ENCODE measurements at places on chromosomes 11 and 22. TPM values are rescaled to one million over a fixed set of nuclear protein-coding genes. Genes with fewer than 3 reads are reported as not detected.

Gene ZNF70
- 3.0 TPM for total RNA-seq

Gene SYNGR1
- 3.1 TPM for total RNA-seq

Gene PLEKHA7
- 0.17 TPM for total RNA-seq

Gene TTLL1
- 2.7 TPM for total RNA-seq

Gene TMEM191C
- 2.4 TPM for total RNA-seq

Gene TENM4
- not detected for total RNA-seq

Gene LRRC10B
- not detected for total RNA-seq

Gene GLYATL1B
- total RNA-seq: not detected

Gene SCGB1C1
- not detected for total RNA-seq

Gene TTC28
- 6.6 TPM for total RNA-seq

Gene ZNF214
- 1.4 TPM for total RNA-seq

Gene C22orf42
- total RNA-seq: not detected

Gene INPP5J
- total RNA-seq: 0.35 TPM

Gene ANKRD49
- 16.7 TPM for total RNA-seq

Gene PRG3
- total RNA-seq: not detected

Gene LRRN4CL
- 0.02 TPM for total RNA-seq

Gene CNIH2
- total RNA-seq: not detected

Gene MMP13
- total RNA-seq: not detected

Data from NCI-H460 (cell line).